GM23338 (cell line): ENCODE measurements at places on chromosomes 11 and 22. TPM values are rescaled to one million over a fixed set of nuclear protein-coding genes. Genes with fewer than 3 reads are reported as not detected.

DNA sequence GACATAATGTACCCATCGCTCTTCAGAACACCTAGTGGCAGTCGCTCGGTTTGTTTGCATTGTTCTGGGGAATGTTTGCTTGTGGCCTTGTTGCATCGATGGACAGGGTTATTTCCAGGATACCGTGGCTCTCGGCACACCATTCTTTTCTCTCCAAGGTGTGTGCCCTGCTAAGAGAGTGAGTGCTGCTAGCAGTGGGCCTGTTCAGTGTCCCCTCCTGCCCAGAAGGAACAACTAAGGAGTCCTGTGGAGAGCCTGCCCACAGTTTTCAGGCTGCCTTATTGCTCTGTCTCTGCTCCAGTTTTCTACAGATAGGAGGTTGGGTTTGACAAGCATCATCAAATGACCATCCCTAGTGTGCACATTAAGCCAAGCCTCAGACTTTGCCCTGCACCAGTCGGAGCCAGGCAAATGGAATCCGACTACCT lies 1.4 kb downstream of the CRY2 start:
- no peak overlapping the region for H3K27ac ChIP-seq
- peaks cover 32% of the 10 kb centered on the region for H3K4me1 ChIP-seq
- H3K36me3 ChIP-seq = no peaks in the 10 kb centered on the region
- H3K4me3 ChIP-seq = peak overlapping the region; percentile 95
- DNase-seq = no peak

GRCh38 chr11:60858236-60858635 lies 2.5 kb upstream of the PTGDR2 start:
- H3K4me3 ChIP-seq = no peak overlapping the region
- H3K27me3 ChIP-seq = peaks cover 16% of the 10 kb centered on the region
- H3K36me3 ChIP-seq = no peaks in the 10 kb centered on the region

DNA sequence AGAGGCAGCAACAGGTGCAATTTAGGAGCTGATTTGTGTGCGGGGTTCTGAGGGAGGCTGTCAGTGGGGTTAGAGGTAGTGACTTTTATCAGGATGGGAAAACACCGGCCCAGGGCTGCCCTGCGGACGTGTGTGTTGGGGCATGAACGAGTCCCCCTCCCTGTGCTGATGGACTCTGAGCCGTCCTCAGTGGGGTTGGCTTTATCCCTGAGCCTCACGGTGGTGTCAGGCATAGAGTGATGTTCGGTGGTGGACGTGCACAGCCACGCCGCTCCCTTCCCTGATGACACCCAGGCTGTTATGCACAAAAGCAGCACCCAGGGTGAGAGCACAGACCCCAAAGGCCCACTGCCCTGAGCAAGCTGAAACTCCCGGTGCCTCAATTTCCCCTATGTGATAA lies 809.1 kb downstream of the BRD1 start:
- H3K27me3 ChIP-seq = no peaks in the 10 kb centered on the region
- H3K4me1 ChIP-seq = no peaks in the 10 kb centered on the region
- no peaks in the 10 kb centered on the region for H3K36me3 ChIP-seq
- no peak for DNase-seq
- no peak overlapping the region for H3K4me3 ChIP-seq

DNA sequence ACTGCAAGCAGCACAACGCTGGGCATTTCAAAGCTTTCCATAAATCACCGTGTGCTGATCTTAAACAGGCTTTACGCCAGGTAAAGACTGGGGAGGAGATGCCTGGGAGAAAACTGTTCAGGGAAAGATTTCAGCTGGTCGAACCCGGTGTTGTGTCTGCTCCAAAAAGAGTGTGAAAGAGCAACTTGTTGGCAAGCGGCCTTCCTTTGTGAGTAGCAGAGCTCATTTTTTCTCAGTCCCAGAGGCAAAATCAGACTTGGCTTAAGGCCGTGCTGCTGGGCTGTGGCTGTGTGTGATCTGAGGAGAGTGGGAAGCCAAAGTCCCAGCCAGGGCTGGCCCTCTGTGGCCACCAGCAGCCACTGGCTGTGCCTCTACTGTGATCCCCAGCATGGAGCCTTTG lies 75.7 kb upstream of the E2F8 start:
- no peaks in the 10 kb centered on the region for H3K36me3 ChIP-seq
- no peaks in the 10 kb centered on the region for H3K4me1 ChIP-seq
- no peak overlapping the region for H3K27ac ChIP-seq

GRCh38 chr11:60349990-60350389 lies 22.9 kb downstream of the MS4A6E start:
- H3K27ac ChIP-seq = no peak overlapping the region
- H3K4me3 ChIP-seq = no peak overlapping the region
- no peak for DNase-seq
- no peaks in the 10 kb centered on the region for H3K36me3 ChIP-seq
- no peaks in the 10 kb centered on the region for H3K27me3 ChIP-seq

DNA sequence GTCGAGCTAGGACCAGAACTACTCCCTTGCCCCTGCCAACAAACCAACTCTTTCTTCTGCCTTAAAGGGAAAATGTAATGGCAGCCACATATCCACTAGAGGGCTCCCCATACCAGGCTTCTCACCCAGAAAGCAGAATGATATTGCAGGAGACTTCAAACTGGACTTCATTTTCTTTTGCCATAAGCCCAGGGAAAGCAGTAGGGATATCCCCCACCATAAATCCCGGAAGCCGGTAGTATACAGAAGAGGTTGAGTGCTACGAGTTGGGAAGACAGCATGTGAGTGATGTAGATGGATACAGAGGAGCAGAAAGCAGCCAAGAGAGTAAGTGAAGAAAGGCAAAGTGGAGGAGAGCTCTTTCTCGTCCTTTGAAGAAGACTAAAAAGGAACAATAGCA lies 12.1 kb downstream of the PLAAT5 start:
- DNase-seq = peak; percentile 89
- H3K36me3 ChIP-seq = 0 out of 2 replicates have a peak, but pooled peaks cover 5% of the 10 kb centered on the region
- H3K27me3 ChIP-seq = no peaks in the 10 kb centered on the region
- no peak overlapping the region for H3K27ac ChIP-seq

GRCh38 chr11:2803186-2804091 lies 82.1 kb downstream of the CDKN1C start:
- H3K4me3 ChIP-seq = no peak overlapping the region
- peaks cover 2% of the 10 kb centered on the region; the same call in 1 of the 2 replicates for H3K27me3 ChIP-seq
- H3K4me1 ChIP-seq = no peaks in the 10 kb centered on the region; the same call in 1 of the 2 replicates
- no peak overlapping the region for H3K27ac ChIP-seq
- H3K36me3 ChIP-seq = no peaks in the 10 kb centered on the region
- no peak for DNase-seq

DNA sequence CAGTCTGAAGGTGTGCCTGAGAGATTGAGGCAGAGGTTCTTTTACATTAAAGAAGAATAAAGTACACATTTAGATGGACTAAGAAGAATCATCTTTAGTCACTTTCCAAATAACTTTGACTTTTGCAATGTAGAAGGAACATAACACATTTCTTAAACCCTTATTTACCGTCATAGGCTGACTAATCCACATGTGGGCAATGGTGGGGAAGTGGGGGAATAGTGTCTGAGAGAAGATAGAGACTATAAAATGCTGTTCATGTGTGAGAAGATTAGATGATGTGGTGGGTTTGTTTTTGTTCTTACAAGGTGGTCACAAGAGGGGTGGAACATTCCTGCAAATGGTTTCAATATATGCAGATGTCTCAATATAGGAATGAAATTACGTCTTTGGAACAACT lies 1.8 kb downstream of the MS4A4A start:
- no peaks in the 10 kb centered on the region for H3K36me3 ChIP-seq
- peaks cover 15% of the 10 kb centered on the region for H3K4me1 ChIP-seq
- H3K27ac ChIP-seq = no peak overlapping the region
- no peak for DNase-seq

DNA sequence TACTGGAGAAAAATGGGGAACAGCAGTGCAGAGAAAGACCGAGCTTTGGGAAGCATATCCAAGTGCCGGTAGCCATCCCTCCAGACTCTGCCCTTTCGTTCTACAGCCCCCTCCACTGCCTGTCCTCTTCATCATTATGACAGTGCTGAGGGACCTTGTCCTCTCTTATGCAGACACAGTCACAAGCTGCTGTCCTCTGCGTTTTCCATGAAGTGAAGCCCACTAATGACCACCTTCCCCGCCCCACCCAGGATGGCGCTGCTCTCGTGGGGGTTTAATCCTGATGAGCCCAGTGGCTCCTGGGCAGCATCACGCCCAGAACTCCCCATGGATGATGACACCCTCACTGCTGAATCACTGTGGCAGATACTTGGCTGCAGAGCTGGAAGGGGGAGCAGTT lies 157.7 kb downstream of the PKNOX2 start:
- H3K4me1 ChIP-seq = peaks cover 9% of the 10 kb centered on the region; the same call in 1 of the 2 replicates
- H3K36me3 ChIP-seq = no peaks in the 10 kb centered on the region
- H3K27ac ChIP-seq = no peak overlapping the region
- DNase-seq = no peak
- H3K4me3 ChIP-seq = no peak overlapping the region
- H3K27me3 ChIP-seq = no peaks in the 10 kb centered on the region

DNA sequence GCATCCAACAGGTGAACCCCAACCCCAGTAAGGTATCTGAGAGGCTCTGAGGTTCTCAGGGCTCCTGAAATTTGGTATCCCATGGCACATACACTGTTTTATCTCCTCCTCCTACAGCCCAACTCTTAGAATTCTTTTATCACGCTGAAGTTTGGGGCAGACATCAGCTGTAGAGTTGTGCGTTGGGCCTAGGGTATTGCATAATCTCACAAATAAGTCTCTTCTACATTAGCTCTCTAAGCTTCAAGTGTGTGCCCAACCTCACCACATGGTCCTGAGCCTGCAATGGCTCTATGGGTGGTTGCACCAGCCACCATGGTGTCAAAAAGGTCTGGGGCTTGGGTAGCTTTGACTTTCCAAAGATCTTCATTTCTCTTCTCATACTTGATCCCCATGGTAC lies 603.0 kb downstream of the BUD13 start:
- no peaks in the 10 kb centered on the region for H3K36me3 ChIP-seq
- H3K27me3 ChIP-seq = no peaks in the 10 kb centered on the region
- no peak overlapping the region for H3K27ac ChIP-seq
- H3K4me3 ChIP-seq = no peak overlapping the region

- no peak overlapping the region for H3K4me3 ChIP-seq
- H3K36me3 ChIP-seq = no peaks in the 10 kb centered on the region
- H3K27ac ChIP-seq = no peak overlapping the region
- no peaks in the 10 kb centered on the region for H3K27me3 ChIP-seq
Measured at GRCh38 chr22:46878191-46878948, 115.9 kb downstream of the TBC1D22A start.

GRCh38 chr22:44685384-44686056 lies 16.5 kb upstream of the PRR5 start:
- no peak overlapping the region for H3K4me3 ChIP-seq
- no peaks in the 10 kb centered on the region for H3K36me3 ChIP-seq
- H3K27me3 ChIP-seq = no peaks in the 10 kb centered on the region
- DNase-seq = peak; percentile 72
- no peak overlapping the region for H3K27ac ChIP-seq

DNA sequence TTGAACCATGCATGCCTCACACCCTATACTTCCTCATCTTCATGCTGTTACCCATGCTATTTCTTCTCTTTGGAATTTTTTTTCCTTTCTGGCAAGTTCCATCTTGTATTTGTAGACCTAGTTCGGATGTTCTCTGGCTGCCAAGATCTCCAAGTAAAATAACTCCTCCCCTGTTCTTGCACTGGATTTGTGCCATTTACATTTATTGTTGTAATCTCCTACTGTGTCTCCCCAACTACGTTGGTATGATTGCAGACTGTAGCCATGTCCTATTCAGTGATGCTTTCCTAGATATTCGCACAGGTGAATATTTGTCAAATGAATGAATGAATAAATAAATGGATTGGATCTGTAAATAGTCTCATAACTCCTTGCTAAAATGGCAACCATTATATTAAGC lies 546.0 kb downstream of the MN1 start:
- no peak for DNase-seq
- no peaks in the 10 kb centered on the region for H3K36me3 ChIP-seq
- no peaks in the 10 kb centered on the region for H3K27me3 ChIP-seq
- no peak overlapping the region for H3K27ac ChIP-seq

DNA sequence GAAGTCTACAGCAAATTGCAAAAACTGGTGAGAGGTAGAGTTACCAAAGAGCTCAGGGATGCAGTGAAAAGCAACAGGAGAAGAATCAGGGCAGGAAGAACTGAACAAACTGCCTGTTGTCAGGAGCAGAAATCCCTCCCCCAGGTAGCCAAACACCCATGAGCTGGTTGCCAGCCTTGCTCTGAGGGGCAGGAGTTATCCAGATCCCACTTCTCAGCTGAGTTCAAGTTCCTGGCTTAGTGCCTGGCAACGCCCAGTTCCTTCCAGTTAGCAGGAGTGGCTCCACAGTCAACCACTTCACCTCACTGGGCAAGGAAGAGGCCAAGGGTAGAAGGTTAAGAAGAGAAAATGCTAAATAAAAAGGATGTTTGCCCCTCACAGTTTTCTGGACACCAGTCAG lies 1.9 kb upstream of the MPZL2 start:
- H3K36me3 ChIP-seq = no peaks in the 10 kb centered on the region
- H3K4me3 ChIP-seq = no peak overlapping the region
- peaks cover 52% of the 10 kb centered on the region for H3K27me3 ChIP-seq
- DNase-seq = no peak
- H3K27ac ChIP-seq = no peak overlapping the region

DNA sequence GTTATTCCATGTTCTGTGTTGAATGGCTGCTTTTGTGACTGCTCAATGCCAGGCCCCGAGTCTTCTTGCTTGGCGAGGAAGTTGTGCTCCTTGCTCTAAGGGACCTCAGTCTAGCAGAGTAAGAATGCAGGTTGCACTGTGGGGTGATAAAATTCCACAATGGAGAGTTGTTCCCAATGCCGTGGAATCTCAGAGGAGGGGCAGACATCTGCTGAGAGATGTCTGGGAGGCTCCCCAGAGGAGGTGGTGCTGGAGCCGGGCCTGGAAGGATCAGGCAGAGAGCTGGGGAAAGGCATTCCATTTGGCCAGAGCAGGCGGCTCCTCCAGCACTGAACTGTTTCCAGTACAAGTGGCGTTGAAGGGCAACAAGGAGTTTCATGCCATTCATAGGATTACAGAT lies 55.2 kb downstream of the ST3GAL4 start:
- H3K4me3 ChIP-seq = no peak overlapping the region
- no peaks in the 10 kb centered on the region for H3K36me3 ChIP-seq
- no peak for DNase-seq
- H3K4me1 ChIP-seq = no peaks in the 10 kb centered on the region; the same call in 1 of the 2 replicates
- H3K27me3 ChIP-seq = no peaks in the 10 kb centered on the region
- no peak overlapping the region for H3K27ac ChIP-seq

MOGAT2 gene
- total RNA-seq = not detected in 2 replicates

NPAS4 gene
- total RNA-seq = 0.35 and 0.97 TPM in 2 replicates

DDTL gene
- 1.5 and 2.1 TPM in 2 replicates for total RNA-seq

KRTAP5-1 gene
- total RNA-seq = not detected in 2 replicates
